ENCODE measurements at places on chromosomes 12 and 14. TPM values are rescaled to one million over a fixed set of nuclear protein-coding genes. Genes with fewer than 3 reads are reported as not detected.

- DNase-seq: no peak
Measured at GRCh38 chr12:75564398-75564797, 53.0 kb upstream of the KRR1 start.

Gene RNFT2
- polyA plus RNA-seq: 1.1 TPM

Gene FBXO33
- 4.4 TPM for polyA plus RNA-seq

Gene MYH6
- 3.2 TPM for polyA plus RNA-seq

DNA sequence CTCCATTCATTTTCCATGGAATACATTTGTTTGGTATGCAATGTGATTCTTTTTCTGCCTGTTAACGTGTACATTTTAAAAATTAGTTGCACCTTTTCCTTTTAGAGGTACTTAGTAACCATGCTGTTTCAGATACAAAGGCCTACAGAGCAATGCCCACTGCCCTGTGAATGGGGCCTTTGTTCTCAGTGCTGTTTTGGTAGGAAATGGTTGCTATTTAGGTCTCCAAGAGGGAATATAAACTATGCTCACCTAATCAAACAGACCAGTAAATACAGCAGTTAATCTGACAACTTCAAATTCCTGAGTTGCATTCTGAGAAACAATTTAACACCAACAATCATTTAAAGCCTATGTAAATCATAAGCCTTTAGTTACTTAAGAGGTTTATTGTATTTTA lies 188.7 kb downstream of the BCAT1 start:
- no peak for DNase-seq
